Hippocampal formation (tissue), 2 donors: ENCODE measurements at places on chromosomes 6 and 20.

DNA sequence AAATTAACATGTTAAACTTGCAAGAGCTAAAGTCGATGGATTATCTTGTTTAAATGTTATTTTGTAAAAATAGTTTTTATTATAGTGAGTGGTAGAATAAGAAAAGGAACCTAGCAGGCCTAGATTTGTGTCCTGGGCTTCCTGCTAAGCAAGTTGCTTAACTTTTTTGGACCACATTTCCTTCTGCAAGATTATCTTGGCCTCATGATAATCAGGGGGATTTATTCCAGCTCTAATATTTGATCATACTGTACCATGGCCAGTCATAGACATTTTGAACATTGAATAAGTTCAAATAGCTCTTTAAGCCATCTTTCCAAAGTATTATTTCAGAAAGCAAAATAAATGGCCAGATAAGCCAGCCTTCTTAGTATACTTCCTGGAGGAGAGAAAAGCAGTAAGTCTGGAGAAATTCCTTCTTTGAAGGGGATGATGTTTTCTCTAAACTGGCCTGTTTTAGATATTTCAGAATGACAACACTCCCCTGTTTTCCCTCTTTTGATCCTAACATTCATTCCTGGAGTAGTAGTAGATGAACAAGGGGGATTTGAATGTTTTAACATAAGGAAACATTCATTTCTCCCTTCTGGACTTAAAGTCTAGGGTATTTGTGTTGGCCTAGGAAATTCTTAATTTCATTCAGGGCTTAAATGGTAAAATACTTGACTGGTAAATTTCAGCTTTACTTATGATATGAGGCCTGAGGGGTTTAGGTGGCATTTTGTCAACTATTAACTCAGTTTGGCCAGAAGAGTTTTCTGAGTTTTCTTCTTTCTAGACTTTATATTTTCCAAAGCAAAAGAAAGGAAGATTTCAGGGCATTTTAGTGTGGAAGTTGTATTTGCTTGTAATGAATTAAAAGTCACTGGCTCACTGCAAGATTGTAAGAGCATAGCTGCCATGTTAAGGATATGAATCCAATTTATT, 108.8 kb upstream of the SCGN start:
- no peak for DNase-seq

- no peak for DNase-seq
Measured at GRCh38 chr20:34562641-34563040, 4.1 kb downstream of the MAP1LC3A start.

DNA sequence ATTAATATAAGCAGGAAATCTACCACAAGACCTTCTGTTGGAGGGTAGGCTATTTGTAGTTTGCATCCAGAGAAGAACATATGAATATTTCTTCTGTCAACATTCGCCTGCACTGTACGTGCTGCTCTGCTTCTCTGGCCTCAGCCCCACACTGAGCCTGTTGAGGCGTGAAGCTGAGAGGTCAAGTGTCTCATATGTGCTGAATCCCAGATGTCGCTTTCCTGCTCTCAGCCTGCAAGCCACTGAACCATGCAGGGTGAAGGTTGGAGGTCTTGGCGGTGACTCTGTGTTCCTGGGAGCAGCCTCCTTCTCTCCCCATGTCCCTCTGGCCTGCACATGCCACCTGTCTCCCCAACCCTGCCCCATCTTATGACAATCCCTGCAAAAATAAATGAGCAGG, 83.6 kb downstream of the TMEM170B start:
- no peak for DNase-seq

DNA sequence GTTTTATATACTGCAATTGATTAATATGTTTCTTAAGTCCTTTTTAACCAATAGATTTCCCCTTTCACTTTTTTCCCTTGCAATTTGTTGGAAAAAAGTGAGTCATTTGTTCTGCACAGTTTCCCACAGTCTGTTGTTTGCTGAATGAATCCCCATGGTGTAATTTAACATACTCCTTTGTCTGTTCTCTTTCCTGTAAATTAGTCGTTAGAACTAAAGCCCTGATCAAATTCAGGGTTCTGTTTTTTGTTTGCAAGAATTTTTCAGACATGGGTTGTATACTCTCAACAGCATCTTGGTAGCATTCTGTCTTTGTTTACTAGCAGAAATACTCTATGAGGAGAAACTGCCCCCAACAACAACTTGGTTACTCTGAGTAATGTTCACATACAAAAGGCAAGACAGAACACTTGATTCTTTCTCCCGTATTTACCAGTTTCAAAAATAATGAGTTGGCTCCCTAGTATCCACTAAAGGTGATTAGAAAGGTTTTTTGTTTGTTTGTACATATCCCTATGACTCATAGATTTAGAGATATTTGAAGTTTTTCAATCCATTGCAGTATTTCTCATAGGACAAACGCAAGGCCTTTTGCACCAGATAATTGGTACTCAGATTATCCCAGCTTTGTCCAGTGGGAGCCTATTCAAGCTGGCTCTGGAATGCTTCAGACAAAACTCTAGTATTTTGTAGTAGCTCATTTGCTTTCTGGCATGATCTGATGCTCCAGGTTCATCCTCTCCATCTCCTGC, 16.5 kb downstream of the BLOC1S5 start:
- DNase-seq, result no peak

DNA sequence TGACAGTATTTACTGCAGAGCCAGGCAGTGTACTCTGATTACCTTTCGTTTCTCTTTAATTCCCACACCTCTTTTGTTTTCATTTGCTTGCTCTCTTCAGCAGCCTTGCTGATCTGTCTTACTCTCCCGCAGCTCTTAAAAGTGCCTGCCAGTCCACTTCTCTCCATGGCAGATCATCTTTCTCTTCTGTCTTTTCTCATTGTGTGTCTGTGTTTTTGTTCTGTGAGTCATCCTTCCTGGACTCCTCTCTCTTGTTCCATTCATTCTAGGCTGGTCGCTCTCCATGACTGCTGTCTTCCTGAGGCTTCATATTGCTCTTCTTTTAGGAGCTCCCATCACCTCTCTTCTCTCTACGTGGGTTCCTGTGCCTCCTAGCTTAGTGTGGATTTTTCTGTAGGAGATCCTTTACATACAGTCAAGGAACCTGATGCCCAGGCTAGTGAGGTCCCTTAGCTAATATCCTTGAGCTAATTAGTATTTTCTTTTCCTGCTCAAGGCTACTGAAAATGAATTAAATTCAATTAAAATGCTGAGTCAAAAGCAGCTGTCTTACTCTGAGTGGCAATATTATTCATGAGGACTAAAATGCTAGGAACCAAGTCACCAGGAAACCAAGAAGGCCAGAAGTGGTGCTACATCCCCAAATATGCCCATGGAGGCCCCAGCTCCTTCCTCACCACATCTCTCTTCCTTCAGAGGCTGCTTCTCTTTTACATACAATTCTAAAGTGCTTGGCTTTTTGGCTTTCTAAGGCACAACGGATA, 86.1 kb downstream of the SLX4IP start:
- no peak for DNase-seq

DNA sequence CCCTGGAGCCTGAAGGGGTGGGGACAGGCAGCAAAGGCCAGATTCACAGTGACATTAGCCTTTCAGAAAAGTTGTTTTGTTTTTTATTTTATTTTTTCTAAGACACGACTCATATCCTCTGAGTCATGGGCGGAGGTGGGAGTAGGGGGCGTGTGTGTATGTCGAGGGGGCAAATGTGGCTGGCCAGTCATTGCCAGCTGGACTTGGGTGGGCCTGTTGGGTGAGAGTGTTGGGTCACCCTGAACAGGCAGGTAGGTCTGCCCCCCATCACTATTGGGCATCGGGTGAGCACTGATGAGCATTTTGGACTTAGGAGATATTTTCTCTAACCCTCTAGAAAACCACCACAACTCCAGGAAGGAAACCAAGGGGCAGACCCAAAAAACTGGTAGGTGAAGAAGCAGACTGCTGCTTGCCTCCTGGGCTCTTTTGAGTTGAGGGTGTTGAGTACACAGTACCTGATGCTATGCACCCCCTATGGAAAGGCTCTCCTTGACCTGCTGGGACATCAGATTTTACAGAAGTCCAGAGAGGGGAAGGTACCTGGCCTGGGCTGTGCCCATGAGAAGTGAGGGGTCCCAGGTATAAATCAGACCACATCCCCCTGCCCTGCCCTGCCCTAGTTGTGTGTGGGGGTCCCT, 5.6 kb downstream of the SMIM29 start:
- DNase-seq, result no peak

DNA sequence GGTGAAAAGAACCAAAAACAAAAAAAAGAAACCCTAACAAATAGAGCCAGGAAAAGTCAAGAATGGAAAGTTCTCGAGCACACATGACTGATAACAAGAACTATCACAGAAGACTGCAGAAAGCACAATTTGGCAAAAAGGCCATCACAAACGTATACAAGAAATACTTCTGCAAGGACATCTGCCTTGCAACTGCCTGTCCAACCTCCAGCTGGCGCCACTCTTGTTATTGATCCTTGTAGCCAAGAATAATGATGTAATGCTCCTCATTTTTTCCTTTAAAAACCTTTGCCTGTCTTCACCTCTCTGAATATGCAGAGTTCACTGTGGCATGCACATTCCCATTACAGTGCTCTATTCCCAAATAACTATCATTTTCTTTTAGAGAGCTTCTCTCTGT, 87.9 kb upstream of the BMP5 start:
- DNase-seq, result no peak

DNA sequence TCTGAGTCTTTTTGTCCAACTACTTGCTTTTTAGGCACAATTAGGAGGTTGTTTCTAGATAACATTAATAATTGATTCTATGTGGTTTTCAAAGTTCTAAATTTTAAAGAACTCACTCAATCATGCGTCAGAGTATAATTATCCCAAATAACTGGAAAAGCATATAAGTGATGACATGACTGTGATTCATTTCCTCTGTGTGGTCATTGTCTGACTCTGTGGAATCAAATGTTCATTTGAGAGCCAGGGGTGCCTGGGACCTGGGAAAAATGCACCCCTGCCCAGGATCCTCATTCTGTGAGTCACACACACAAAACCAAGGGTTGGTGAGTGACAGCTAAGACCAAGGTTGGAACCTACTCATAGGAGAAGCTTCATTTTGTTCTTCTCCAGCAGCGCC, 127.1 kb upstream of the MLIP start:
- DNase-seq, result no peak

- no peak for DNase-seq
Measured at GRCh38 chr6:149651056-149651455, 2.5 kb upstream of the KATNA1 start.

DNA sequence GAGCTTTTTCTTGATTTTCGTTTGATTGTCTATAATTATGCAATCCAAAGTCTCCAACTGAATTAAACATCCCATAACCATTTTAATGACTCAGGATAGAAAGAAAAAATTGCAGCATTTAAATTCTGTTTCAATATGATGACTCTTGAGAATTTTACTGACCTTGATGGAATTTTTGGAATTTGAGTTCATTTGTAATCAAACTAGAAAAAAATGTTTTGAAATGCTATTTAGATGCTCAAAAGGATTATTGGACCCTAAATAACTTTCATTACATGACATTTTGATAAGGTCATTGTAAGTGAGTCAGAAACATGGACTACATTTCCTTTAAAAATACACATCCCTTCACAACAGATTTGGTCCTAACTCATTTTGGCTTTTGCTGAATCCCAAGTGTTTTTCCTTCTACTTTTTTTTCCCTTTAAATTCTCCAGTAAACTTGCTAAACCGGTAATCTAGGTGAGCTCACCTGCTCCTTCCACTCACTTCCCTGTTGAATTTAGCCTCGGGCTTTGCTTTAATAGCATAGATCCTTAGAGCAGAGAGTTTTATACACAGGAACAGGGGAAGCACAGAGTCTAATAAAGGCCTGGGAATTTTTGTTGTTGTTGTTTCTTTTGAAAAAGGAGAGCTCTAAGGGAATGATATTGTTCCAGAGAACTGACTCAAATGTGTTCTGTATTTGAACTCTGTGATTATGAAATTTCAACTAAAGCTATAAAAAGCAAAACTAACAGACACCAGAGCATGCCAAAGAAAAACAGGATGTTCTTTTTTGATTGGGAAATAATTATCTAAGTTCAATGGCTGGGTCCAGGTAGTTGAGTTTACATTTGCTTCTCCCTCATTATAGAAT, 1088.2 kb upstream of the CITED2 start:
- no peak for DNase-seq

DNA sequence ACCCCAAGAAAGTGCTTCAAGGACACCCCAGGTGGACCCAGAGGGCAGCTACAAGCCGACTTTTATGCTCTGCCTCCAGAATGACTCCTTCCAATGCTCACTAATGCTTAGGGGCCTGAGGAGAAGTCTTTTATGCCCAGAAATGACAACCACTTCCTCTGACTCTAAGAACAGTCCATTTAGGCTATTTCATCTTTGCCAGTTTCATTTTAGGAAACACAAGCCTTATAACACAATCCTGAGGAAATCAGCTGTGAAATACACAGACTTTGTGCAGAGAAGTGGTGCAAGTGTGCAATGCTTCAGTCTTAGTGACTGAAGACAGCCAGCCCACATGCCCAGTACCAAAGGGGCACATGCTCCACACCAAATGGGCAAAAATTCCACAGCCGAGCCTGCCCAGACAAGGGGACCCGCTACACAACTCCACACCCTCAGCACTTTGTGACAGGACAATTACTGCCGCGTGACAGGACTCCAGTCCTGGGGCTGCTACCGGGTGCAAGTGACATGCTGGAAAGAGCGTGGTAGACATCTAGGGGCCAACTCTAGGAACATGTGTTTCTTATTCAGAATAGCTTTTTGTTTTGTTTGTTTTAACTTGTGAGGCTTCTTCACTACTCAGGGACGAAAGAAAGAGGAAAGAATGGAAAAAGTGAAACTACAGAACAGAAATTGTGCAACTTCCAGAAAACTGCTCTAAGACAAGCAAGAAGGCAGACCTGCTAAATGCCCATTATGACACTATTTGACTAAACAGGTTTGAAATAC, 28.2 kb upstream of the PLAGL1 start:
- no peak for DNase-seq

GRCh38 chr6:1215884-1216487, 95.9 kb upstream of the FOXQ1 start:
- DNase-seq, result no peak

DNA sequence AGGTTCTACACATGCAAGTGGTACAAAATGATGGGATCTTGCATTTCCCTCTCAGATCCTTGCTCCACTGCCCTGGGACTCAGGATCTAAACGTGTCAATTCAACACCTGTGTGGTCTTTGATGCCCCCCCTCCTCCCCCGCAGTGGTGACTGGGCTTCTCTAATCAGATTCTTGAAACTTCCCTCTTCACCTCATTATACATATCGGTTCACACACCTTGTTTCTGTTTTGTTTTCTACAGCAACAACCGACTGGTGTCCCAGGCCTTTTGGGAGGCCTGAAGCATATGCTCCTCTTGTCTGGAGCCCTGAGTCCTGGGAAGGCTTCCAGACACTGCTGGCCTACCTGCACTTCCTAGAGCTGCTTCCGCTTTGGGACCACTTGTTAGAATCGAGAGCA, 20.0 kb downstream of the SAMD3 start:
- no peak for DNase-seq

GRCh38 chr6:73329201-73329600, 24.9 kb downstream of the DPPA5 start:
- DNase-seq, result no peak

- DNase-seq, result no peak
Measured at GRCh38 chr20:50260479-50261221, 70.0 kb downstream of the CEBPB start.

GRCh38 chr6:157322792-157323254, 496 bp downstream of the TMEM242 start:
- DNase-seq, result no peak
